ENCODE measurements at places on chromosomes 1 and 21.
A peak's percentile ranks its signal among the peaks of the same experiment; 100 is the strongest.

DNA sequence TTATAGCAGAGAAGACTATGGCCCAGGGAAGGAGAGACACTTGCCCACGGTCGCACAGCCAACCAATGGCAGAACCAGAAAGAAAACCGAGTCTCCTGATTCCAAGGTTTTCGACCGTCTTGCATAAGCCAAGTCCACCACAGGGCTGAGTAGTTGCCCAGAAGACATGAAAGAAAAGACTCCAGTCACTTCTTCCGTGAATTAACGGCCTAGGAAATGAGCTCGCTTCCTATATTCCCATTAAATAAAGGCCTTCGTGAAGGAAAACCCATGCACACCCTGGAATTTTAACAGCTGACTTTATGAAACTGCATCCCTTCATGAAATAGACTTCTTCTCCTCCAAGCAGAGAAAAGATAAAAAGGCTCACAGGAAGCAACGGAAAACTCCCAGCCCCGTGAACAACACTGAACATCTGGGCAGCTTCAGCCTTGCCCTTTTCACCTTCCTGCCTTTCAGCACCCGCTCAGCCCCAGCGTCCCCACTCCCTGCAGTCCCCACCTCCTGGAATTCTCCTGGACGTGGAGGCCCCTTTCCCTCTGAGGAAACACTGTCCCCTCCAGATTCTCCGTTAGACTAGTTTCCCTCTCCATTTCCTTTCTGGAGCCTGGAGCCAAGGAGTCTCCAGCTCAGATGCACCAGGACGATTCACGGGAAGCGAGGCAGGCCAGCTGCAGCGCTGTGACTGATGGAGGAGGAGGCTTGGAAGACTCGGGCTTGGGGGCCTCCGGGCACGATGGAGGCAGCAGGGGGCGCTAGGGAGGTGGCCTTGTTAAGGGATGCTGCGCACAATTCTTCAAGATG, 2.7 kb upstream of the MYOC start:
- peak; percentile 44 for DNase-seq

GRCh38 chr1:232830661-232831060, 25.4 kb downstream of the MAP10 start:
- no peak for DNase-seq

DNA sequence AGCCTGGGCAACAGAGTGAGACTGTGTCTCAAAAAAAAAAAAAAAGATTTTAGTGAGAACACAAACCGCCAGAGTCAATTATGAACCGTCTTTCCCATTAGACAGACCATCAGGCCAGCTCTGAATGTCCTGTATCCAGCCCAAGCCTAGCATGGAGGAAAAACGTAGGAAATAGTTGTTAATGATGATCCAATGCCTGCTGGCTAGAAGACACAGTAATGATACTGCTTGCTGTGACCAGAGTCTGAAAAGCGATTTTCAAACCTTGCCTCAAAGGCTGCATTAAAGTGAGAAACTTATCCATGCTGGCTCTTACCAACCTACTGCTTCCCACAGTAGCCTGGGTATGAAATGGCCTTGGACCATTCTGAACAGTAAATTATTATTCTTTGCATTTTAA, 17.0 kb downstream of the COA7 start:
- DNase-seq: no peak

GRCh38 chr21:14259747-14260146, 43.8 kb downstream of the RBM11 start:
- no peak for DNase-seq

DNA sequence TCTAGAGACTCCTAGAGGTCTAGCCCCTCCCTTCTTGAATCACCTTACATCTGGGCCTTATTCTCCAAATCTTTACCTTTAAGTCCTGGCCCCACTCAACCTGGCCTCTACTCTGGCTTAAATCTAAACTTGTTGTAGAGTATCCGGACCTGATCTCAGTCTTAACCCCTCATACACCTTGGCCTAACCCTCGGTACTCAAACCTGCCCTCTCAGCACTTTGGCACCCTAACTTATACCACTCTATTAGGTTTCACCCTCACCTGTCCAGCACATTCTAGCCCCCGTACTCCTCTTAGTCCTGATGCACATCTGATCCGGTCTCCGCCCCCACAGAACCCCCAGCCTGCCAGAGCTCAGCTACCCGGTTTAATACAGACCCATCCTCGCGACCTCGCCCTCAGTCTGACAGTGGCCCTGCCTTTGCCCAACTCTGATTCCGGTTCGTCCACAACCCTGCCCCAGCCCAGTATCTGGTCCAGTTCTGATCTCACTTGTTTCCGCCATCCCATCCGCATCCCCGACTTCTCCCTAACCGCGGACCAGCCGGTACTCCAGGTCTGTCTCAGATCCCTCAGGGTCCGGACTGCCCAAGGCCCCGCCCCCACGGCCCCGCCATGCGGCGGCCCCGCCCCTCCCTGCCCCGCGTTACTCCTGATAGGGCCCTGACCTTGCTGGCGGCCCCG, 1.5 kb downstream of the TRIM62 start:
- DNase-seq: no peak

GRCh38 chr21:45877171-45877438, 104.5 kb upstream of the COL6A1 start:
- DNase-seq: no peak

- DNase-seq: no peak
Measured at GRCh38 chr1:17328855-17329254, 20.9 kb downstream of the PADI4 start.

DNA sequence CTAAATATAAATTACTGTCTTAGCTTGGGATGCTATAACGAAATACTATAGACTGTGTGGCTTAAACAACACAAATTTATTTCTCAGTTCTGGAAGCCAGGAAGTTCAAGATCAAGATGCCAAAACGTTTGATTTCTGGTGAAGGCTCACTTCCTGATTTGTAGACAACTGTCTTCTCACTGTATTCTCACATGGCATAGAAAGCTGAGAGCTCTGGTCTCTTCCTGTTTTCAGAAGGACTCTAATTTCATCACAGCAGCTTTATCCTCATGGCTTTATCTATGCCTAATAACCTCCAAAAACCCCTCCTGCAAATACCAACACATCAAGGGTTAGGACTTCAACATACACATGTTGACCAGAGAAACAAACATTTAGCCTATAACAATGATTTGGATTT, 1795.5 kb downstream of the MRPL39 start:
- DNase-seq: no peak

DNA sequence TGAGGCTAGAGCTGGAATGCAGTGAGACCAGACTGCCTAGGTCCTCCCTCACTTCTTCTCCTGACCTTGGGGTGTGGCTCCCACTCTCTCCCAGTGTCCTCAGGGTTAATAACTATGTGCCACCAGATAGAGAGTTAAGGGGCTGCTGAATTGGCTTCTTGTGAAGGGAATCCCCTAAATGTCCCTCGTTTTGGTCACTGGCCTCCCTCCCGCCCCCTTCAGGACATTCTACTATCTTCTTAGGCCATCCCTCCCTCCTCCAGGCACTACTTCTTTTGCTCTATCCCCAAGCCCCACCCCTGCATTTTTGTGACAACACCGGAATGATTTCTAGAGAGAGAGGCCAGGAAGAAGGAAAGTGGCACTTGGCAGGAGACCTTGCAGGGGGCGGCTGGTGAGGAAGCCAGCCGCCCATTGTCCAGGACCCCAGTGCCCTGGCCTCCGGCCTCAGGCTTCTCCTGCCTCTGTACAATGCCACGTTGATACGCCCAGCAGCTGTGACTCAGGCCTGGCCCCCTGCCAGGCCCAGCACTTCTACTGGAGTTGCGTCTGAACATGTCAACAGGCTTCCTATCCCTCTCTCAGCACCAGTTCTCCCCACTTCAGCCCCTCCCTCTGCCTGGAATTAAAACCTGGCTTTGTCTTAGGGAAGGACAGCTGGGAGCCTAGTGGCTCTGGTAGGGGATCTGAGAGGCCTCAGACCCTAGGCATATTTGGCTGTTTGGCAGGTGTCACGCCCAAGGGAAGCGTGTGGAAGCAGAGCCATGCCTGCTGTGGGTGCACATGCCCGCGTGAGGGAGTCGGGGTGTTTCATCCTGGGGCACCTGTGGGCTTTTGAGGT, 9.1 kb downstream of the LMNA start:
- peak; percentile 100 for DNase-seq

DNA sequence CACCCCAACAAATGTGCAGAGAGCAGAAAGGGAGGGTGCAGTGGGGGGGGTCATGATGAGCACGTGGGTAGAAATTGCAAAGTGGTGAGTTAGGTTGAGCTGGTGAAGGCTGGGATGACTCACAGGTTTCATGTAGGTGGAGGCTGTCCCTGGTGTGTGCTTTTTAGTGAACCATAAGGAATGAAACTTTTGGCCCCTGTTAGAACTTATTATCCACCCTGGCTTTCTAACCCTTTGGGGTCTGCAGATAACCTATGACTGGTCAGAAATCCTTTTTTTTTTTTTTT, 46.9 kb downstream of the DOP1B start:
- DNase-seq: no peak

GRCh38 chr1:92167151-92167550, 50.6 kb upstream of the C1orf146 start:
- no peak for DNase-seq

Measured in SHP77 treated with DMSO at 0.1 percent for 48 hours (cell line).